ENCODE measurements at places on chromosomes 7 and 10.

GRCh38 chr7:74290553-74290950 is 1.3 kb downstream of the CLIP2 start:
- DNase-seq = no peak

DNA sequence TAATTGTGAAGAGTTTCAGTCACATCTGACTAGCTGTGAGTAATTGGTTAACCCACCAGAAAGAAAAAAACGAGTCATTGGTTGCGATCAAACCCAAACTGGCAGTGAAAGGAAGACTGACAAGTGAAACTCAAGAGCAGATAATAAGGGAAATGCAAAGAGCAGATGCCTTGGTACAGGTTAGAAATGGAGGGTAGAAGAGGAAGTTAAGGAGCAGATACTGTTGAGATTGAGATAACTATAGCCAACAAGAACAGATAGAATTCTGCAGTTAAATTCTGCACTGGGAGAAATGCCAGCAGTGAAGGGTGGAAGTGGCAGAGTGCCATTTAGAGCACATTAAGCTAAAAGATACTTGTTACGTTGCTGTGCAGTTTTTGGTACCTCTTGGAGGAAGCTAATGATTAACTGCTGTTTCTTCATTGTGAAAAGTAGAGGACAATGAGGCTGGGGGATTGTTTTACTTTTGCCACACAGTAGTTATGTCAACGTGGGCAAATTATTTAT is 65.8 kb downstream of the CDK13 start:
- DNase-seq = no peak

DNA sequence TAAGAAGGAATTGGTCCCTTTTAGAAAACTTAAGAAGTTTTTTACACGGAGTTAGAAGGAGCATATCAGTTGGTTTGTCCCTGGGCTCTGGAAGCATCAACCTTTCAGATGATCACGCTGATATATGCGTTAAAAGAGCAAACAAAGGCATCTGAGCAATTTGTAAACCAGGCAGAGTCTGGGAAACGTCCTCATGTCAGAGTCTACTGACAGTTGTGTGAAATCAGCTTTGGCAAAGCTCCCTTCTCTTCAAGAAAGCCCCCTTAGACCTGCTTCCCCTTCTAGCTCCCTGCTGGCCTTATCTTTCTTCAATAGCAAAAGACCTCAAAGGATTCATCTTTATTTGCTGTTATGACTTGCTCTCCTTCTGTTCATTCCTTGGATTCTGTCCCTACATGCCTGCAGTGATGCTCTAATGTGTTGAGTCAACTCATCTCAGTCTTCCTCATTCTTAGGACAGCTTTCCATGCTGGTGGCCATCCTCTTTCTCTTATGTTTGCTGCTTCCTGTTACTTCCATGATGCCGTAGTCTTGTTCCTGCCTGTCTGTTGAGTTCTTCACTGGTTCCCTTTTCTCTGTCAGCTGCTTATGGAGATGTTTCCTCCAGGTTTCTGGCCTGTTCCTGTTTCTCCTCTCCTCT is 106.5 kb upstream of the BMPER start:
- no peak for DNase-seq

- DNase-seq = no peak
Observed at GRCh38 chr7:73682745-73683055, 553 bp downstream of the DNAJC30 start.

DNA sequence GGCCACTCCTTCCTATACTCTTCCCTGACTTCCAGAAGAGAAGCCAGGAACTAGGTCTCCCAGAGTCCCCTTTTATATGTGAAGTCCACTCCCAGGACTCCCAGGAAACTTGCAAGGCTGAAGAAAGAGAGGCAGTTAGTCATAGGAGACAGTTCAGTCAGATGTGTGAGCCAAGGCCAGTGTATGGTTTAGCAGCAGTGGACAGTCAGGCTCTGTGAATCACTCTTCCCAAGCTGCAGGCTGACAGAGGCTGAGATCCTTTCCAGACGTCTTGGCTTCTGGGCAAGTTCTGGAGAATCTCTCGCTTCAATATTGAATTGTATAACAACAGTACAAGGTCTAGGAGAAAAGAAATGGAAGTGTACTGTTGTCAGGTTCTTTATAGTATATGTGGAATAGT is 26.9 kb downstream of the BLVRA start:
- no peak for DNase-seq

- no peak for DNase-seq
Observed at GRCh38 chr10:110865809-110866482, 5.8 kb upstream of the PDCD4 start.

DNA sequence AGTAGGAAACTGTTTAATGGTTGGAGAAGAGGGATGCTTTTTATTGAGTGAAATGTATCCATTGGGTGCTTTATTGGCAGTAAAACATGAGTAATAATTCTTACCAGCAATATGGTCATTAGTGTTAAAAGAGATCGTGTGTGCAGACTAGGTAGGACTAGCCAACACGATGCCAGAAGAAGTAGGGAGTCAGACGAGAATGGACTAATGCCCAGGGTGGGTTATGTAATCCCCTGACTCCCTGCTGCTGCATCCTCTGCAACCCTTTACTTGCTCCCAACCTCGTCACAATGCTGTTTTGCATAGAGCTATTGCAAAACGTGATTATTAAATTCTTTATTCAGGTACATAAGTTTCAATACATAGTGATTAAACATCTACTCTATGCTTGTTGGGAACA is 1213.7 kb downstream of the GATA3 start:
- DNase-seq = no peak

GRCh38 chr10:118287076-118287806 is 54.9 kb downstream of the FAM204A start:
- no peak for DNase-seq

DNA sequence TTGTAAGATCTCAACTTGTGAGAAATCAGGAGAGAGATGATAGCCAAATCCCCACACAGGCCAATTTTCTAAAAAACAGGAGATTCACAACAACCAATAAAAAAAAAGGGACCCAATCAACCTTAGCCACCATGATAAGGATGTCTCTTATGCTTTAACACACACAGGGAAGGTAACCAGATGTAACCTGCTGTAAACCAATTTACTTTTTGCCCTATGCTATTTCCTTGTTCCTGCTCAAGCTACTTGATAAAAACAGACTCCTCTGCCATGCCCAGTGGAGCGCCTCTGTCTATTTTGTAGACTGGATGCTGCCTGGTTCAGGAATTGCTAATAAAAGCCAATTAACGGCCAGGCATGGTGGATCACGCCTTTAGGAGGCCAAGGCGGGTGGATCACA is 123.5 kb upstream of the NPVF start:
- no peak for DNase-seq

DNA sequence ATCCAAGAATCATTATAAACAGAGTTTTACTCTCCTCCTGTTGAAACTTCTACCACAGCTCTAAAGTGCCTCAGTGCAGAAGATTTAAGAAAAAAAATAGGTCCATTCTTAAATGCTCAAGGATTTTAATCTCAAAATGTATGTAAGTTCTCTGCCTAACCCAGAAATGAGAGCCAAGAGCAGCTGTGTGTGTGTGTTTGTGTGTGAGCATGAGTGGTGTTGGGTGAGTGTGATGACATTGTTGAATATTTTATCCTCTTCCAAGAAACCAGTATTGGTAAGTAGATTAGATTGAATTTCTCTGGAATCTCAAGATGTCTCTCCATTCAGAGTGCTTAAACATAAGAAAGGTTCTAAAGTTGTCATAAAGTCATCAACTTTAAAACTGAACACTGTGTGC is 363.6 kb upstream of the NFE2L3 start:
- no peak for DNase-seq

DNA sequence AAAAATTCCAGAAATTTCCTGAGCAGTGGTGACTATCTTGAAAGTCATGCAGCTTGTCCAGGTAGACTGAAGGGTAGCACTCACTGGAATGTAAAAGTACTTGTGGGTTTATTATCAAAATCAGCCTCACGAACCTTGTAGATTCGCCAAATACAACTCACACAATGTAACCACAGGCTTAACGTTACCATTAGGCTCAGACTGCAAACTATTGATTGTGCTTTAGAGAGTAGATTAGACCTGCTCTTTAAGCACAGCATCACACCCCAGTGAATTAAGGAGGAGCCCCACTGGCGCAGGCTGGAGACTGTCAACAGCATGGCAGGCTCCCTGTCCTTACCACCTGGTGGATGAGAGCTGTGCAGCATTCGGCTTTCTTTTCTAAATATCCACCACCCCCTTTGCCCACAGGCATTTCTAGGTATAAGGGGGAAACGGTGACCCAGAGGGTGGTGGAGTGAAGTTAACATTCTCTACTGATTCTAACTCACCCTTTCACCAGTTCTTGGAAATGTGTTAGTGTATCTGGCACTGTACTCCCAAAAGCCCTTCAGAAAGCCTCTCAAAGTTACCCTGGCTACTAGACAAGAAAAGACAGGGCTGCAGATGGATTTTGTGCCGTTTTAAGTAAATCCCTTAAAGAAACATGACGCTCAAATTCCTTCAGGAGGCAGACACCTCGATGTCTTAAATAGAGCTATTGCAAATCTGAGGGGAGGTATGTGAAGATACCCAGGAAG is 56.6 kb downstream of the GSDME start:
- DNase-seq = no peak

- DNase-seq = no peak
Observed at GRCh38 chr7:65438598-65438997, 64.9 kb downstream of the ZNF92 start.

GRCh38 chr7:30890226-30890625 is 21.4 kb upstream of the AQP1 start:
- no peak for DNase-seq

DNA sequence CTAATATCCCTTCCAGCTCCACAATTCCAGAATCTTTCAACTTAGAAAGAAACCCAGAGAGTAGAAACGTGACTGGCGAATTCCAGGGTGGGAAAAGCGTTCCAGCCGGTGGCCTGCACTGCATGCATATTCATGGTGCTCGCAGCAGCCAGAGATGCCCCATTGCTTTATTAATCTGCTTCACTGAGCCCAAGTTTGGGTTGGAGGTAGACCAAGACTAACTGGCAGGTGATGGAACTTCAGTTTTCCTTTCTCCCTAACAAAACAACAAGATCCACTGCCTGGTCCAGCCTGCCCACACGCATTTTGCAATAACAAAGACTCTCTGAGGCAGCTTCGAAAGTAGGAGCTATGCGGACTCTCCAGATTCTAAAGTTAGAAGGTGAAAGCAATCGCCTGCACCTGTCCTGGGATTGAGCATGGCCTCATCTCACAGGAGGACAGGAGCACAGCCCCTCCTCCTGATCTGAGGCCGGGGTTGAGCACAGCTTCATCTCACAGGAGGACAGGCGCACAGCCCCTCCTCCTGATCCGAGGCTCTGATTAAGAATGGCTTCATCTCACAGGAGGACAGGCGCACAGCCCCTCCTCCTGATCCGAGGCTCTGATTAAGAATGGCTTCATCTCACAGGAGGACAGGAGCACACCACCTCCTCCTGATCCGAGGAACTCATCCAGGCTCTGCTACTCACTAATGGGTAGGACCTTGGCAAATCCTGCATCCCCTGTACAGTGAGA is 127.8 kb upstream of the LANCL2 start:
- no peak for DNase-seq

- no peak for DNase-seq
Observed at GRCh38 chr7:2893411-2893861, 49.3 kb upstream of the GNA12 start.

DNA sequence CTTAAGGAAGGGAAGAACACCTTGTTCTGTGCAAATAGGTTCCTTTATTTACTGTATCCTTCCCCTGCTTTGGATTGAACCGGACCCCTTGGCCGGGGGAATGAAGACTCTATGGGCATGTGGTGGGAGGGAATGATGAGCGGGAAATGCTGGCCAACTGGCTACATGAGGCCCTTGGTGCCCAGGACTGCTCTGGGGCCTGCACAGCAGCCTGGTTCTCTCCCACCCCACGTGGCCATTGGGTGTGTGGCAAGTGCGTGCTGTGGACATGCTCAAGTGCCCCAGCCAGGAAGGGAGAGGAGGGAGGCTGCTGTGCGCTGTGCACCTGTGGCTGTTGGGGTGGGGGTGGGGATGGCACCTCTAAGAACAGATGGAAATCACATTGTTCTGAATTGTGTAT is 917.0 kb upstream of the GHITM start:
- no peak for DNase-seq

GRCh38 chr10:86785037-86785436 is 28.6 kb downstream of the BMPR1A start:
- no peak for DNase-seq

DNA sequence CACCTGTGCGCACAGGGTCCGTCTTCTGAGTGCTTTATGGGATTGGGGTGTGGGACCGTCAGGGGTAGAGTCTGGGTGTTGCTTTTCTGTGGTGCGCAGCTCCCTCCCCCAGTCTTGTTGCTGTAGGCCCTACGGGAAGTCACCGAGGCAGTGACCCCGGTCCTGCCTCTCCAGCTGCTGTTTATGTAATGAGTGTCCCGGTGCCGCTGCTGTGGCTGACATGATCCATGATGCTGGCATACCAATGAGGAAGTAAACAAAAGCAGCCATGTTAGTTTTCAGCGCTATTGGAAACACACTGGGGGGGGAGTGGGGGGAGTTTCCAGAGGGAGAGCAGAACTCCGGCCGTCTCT is 1.1 kb downstream of the TRIM8 start:
- DNase-seq = no peak

GRCh38 chr7:16086743-16087142 is 334.6 kb downstream of the CRPPA start:
- no peak for DNase-seq

- DNase-seq = peak; percentile 17
Observed at GRCh38 chr10:71684356-71685173, 35.0 kb downstream of the C10orf105 start.

DNA sequence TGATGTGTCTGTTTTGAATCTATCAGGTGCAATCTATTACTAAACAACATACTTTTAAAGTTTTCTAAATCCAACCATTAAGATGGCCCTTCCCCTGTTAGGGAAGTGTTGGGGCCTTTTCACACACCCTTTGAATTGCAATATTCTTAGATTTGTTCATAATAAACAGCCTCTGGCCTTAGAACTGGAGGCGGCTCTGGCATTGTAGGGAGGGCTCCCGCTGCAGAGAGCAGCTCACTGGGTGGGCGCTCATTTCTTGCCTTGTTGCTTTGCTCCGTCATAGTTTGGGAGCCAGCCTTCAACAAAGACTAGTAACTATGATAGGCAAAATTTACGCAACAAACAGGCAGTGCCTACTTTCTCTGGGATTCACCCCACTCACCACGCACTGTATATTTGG is 4.2 kb upstream of the HOXA10 start:
- no peak for DNase-seq

DNA sequence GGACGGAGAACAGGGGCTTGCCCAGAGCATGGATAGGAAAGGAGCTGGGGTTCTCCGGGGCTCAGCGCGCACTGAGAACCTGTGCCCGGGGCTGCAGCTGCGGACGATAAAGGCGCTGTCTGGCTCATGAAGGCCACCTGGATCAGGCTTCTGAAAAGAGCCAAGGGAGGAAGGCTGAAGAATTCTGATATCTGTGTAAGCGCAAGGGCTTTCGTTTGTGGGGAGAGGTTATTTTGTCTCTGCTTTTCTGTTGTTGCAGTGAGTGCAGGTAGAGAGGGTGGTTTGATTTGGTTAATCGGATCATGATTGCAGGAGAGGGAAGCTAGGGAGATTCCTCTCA is 250.5 kb downstream of the NSUN6 start:
- no peak for DNase-seq

GRCh38 chr10:108411894-108412293 is 1247.4 kb upstream of the SORCS1 start:
- no peak for DNase-seq
